Effector memory CD8-positive, alpha-beta T cell (primary cell): ENCODE measurements at places on chromosomes 4 and X.

DNA sequence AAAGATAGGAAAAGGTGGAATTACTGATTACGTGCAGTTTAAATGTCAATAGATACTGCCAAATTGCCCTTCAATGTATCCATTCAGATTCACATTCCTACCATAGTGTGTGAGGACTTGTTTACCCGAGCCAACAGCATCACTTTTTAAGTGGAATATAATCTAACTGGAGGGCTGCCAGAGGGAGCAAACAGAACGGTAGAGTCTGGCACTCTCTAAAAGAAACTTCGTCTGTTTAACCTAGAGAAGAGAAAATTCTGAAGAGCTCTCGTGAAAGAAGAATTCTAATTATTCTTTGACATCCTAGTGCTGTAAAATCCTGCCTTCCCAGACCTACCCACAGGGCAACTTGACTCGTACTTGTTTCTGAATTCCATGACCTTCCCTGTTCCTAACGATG, 23.2 kb downstream of the SMIM43 start:
- H3K27me3 ChIP-seq = peaks cover 7% of the 10 kb centered on the region
- no peaks in the 10 kb centered on the region for H3K36me3 ChIP-seq
- H3K4me3 ChIP-seq = no peak overlapping the region

DNA sequence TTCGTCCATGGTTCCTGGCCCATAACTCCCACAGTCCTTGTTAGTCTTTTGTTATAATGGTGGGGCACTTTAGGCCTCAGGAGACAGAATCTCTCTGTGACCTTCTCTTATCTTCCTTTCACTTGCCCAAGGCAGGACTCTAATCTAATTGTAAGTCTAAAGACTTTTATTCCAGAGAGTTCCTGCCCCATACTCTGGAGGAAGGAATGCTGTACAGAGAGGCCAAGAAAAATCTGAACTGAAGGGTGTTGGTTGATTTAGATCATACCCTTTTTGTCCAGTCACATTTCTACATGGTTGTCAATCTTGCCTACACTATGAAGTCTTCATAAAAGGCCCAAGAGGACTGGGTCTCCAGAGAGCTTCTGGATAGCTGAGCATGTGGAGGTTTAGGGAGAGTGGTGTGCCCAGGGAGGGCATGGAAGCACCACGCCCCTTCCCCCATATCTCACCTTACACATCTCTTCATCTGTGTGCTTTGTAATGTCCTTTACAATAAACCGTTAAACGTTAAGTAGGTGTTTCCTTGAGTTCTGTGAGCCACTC, 84.5 kb downstream of the AFF1 start:
- no peak for DNase-seq
- peaks cover 4% of the 10 kb centered on the region for H3K36me3 ChIP-seq
- H3K4me3 ChIP-seq = no peak overlapping the region
- no peaks in the 10 kb centered on the region for H3K27me3 ChIP-seq

DNA sequence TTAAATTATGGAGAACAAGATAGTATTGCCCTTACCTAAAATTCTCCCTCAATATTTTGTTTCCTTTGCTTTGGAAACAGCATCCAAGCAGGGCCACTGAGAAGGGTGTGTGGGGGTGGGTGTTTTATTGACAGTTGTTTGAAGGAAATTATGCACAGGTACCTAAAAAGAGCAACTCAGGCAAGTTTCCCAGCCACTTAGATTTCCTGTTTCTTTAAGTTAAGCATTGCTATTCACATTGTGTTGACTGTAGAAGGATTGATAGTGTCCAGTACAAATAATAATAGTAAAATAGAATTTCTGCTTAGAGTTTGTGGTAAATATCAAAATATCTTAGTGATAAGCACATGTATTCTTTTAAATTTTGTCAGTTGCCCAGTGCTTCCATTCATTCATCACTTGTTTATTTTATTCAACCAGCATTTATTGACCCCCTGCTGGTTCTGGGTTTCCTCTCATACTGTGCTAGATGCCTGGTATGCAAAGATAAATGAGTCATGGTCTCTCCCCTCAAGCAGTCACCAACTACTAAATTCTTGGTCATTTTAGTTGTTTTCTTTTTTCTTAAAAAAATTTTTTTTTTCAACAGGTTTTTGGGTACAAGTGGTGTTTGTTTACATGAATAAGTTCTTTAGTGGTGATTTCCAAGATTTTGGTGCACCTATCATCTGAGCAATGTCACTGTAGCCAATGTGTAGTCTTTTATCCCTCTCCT, 50.0 kb downstream of the GALNT7 start:
- H3K27ac ChIP-seq = no peak overlapping the region
- DNase-seq = no peak
- no peak overlapping the region for H3K4me3 ChIP-seq

DNA sequence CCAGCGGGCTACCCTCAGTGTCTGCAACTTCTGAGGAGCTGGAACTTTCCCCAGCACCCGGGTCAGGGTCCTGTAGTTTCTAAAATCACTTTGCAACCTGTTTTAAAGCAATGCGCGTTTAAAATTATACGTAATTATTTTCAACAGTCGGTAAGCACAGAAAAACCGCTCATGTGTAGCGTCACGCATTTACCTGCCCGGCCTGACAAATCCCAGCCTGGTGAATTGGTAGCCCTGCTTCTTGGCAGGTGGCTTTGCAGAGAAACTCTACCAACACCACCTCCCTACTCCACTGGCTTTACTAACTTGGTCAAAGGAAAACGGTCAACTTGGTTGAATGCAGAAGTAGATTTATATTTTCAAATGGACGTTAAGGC, 640 bp downstream of the BANK1 start:
- H3K36me3 ChIP-seq = no peaks in the 10 kb centered on the region
- peak overlapping the region; percentile 75 for H3K4me3 ChIP-seq
- no peak for DNase-seq
- peaks cover 4% of the 10 kb centered on the region for H3K4me1 ChIP-seq
- H3K27ac ChIP-seq = peak overlapping the region; percentile 59

GRCh38 chr4:166174717-166175490, 301.9 kb downstream of the TLL1 start:
- DNase-seq = no peak
- H3K4me1 ChIP-seq = no peaks in the 10 kb centered on the region
- H3K36me3 ChIP-seq = no peaks in the 10 kb centered on the region

GRCh38 chrX:154695911-154696675, 42.7 kb upstream of the CTAG2 start:
- DNase-seq = no peak
- no peak overlapping the region for H3K4me3 ChIP-seq
- peaks cover 9% of the 10 kb centered on the region for H3K4me1 ChIP-seq
- H3K36me3 ChIP-seq = peaks cover 44% of the 10 kb centered on the region
- no peak overlapping the region for H3K27ac ChIP-seq

- no peaks in the 10 kb centered on the region for H3K27me3 ChIP-seq
- no peak overlapping the region for H3K27ac ChIP-seq
- DNase-seq = no peak
These were observed 235.8 kb downstream of the TRAM1L1 start for GRCh38 chr4:116849620-116850019.

- no peak overlapping the region for H3K27ac ChIP-seq
- H3K4me1 ChIP-seq = no peaks in the 10 kb centered on the region
- no peaks in the 10 kb centered on the region for H3K27me3 ChIP-seq
- peak; percentile 29 for DNase-seq
- H3K4me3 ChIP-seq = no peak overlapping the region
These were observed 23.2 kb downstream of the PRPS2 start for GRCh38 chrX:12814420-12814819.

DNA sequence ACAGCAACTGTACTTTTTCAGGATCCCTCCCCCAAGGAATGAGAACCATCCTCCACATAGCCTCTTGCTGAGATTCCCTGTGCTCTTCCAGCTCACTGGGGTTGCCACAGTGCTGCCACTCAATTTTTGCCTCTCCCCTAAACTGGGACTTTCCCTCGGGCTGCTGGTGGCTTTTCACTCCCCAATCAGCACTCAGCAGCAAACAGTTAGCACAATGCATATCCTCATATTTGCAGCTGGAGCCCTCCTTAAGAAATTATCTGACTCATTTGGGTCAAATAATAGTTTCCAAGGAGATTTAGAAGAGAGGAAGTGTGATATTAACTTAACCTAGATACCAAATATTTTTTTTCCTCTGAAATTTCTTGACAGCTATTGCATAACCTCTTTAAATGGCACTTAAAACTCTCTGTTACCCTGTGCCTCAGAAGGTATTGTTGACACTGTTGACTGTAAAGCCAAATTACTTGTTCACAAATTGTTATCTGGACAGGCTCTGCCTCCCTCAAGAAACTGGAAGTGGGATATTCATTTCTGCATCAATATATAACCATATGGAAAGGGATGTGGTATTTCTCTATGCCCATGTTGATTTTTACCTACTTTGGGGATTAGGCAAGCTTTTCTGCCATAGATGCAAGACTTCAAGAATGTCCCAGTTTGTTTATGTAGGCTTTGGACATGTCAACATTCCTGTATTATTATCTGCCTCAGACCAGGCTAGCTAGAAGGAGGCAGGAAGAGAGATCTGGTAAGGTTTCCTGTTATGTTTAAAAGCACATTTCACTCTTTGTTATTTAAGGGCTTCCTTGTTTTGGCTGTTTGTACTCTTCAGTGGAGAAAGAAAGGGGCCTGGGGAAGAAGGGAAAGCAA, 58.0 kb downstream of the SEPTIN11 start:
- peak overlapping the region; percentile 5 for H3K4me3 ChIP-seq
- no peaks in the 10 kb centered on the region for H3K27me3 ChIP-seq
- peak overlapping the region; percentile 42 for H3K27ac ChIP-seq
- DNase-seq = no peak

DNA sequence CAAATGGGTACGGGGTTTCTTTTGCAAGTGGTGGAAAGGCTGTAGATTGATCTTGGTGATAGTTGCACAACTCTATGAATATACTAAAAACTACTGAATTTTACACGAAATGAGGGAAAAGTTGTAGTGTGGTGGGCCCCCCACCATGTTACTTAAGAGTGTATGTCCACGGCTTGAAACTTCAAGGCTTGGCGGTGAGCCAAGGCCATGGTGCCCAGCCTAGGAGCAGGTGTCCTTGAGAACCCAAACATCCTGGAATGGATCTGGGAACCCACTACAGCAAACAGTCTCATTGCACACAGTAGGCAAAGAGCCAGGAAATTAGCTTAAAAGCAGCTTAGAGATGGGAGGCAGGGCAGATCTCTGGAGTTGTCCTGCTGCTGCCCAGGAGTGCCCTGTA, 62.9 kb downstream of the BRCC3 start:
- no peaks in the 10 kb centered on the region for H3K27me3 ChIP-seq
- no peak overlapping the region for H3K27ac ChIP-seq
- no peak for DNase-seq
- H3K4me1 ChIP-seq = no peaks in the 10 kb centered on the region

- no peak overlapping the region for H3K4me3 ChIP-seq
- no peaks in the 10 kb centered on the region for H3K4me1 ChIP-seq
- DNase-seq = no peak
- H3K36me3 ChIP-seq = no peaks in the 10 kb centered on the region
- no peak overlapping the region for H3K27ac ChIP-seq
These were observed 87.4 kb downstream of the PDGFC start for GRCh38 chr4:156884183-156884582.

DNA sequence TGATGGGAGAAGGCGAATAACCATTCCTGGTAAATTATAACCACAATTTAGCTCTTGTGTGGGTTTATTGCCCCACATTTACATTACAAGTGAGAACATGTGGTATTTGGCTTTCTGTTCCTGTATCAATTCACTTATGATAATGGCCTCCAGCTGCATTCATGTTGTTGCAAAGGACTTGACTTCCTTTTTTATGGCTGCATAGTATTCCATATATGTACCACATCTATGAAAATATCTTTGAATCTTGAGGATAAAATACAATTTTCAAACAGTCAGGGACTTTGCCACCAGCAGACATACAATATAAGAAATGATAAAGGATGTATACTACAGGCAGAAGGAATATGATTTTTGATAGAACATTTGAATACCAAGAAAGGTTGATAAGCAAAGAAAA, 27.3 kb downstream of the RAP2C start:
- no peak overlapping the region for H3K4me3 ChIP-seq
- H3K4me1 ChIP-seq = no peaks in the 10 kb centered on the region
- DNase-seq = no peak
- H3K27me3 ChIP-seq = no peaks in the 10 kb centered on the region
- no peak overlapping the region for H3K27ac ChIP-seq

- peaks cover 10% of the 10 kb centered on the region for H3K36me3 ChIP-seq
- DNase-seq = no peak
- no peak overlapping the region for H3K4me3 ChIP-seq
- H3K27me3 ChIP-seq = no peaks in the 10 kb centered on the region
- H3K4me1 ChIP-seq = peaks cover 35% of the 10 kb centered on the region
- peak overlapping the region; percentile 78 for H3K27ac ChIP-seq
These were observed 24.0 kb downstream of the DOCK11 start for GRCh38 chrX:118519411-118520215.

DNA sequence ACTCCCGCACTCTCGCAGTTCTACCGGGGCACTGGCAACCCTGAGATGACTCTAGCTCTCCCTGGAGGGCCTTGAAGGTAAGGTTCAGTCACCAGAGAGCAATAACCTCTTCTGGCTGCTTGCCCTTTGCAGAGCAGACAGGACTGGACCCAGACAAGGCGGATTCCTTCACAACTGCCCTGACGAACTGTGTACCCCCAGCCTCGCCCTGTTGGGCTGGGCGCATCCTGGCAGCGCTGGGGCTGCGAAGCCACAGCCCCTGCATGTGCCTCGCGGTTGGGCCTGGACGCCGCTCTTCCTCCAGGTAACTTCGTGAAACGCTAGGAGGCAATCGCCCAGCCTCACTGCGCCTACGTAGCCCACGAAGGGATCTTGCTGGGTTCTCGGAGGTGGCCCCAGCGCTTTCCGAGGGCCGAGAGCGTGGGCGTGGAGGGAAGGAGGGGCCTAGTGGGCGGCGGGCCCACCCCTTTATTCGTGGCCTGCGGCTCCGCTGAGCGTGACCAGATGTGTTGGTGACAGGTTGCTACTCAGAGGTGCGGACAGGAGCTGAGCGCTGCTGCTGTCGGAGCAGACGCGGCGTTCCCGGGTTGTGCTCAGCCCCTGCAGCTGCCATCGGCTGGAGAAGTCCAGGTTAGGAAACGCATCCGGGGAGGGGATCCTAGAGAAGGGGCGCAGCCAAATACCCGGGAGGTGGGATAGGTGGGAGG, 1.9 kb upstream of the MAMLD1 start:
- peak overlapping the region; percentile 45 for H3K27ac ChIP-seq
- H3K4me1 ChIP-seq = peaks cover 26% of the 10 kb centered on the region
- H3K27me3 ChIP-seq = no peaks in the 10 kb centered on the region
- peak overlapping the region; percentile 86 for H3K4me3 ChIP-seq
- H3K36me3 ChIP-seq = no peaks in the 10 kb centered on the region

DNA sequence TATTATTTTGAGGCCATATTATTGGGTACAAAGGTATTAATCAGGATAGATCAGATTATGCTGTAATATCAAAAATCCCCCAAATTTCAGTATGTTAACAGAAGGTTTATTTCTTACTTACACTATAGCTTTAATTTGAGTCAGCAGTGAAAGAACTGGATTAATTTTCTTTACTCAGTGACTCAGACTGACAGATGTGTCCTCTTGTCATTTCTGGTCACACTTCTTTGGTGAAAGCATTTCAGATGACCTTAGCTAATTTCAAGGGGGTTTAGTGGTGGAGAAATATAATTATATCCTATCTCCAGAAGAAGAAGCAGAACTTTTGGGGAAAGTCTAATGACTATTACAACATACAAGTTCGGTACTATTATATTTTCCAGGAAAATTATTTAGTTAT, 12.4 kb downstream of the DDIT4L start:
- no peaks in the 10 kb centered on the region for H3K36me3 ChIP-seq
- no peak for DNase-seq

GRCh38 chr4:87354168-87355102, 31.8 kb upstream of the HSD17B13 start:
- H3K4me1 ChIP-seq = no peaks in the 10 kb centered on the region
- H3K4me3 ChIP-seq = no peak overlapping the region
- no peak for DNase-seq
- H3K36me3 ChIP-seq = peaks cover 28% of the 10 kb centered on the region
